ENCODE measurements at places on chromosomes 11 and 22.

- no peak for DNase-seq
Observed at GRCh38 chr11:65849771-65850216, 8.2 kb downstream of the CFL1 start.

- DNase-seq, result peak; percentile 43
Observed at GRCh38 chr11:44066732-44067141, 667 bp downstream of the ACCS start.

DNA sequence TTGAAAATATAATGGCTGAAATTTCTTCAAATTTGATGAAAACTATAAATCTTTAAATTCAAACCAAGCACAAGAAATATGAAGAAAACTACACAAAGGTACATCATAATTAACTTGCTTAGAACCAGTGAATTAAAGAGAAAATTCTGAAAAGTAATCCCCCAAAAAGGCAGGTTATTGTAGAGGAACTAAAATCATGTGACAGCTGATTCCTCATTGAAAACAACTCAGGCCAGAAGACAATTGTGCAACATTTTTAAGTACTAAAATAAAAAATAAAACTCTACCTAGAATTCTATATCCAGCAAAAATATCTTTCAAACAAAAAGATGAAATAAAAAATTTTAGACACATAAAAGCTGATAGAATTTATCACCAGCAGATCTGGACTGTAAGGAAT is 90.3 kb downstream of the SOX6 start:
- DNase-seq, result no peak

- DNase-seq, result no peak
Observed at GRCh38 chr11:108983636-108984420, 319.0 kb downstream of the DDX10 start.

- no peak for DNase-seq
Observed at GRCh38 chr11:90476442-90477007, 253.7 kb upstream of the CHORDC1 start.

DNA sequence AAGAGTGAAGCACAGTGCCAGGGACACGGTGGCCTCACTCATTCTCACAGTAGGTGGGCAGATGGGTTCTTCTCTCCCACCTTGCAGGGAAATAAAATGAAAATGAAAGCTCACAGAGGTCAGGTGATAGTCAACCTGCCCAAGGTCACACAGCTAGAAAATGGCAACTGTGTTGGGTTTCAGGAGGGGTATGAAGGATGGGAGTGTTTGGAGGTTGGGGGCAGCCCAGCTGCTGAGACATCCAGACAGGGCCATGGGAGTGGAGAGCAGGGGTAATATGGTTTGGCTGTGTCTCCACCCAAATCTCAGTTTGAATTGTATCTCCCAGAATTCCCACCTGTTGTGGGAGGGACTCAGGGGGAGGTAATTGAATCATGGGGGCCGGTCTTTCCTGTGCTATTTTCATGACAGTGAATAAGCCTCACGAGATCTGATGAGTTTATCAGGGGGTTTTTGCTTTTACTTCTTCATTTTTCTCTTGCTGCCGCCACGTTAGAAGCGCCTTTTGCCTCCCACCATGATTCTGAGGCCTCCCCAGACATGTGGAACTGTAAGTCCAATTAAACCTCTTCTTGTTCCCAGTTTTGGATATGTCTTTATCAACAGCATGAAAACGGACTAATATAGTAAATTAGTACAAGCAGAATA is 247.0 kb downstream of the TENM4 start:
- no peak for DNase-seq

- no peak for DNase-seq
Observed at GRCh38 chr11:42598341-42598740, 713.5 kb upstream of the API5 start.

DNA sequence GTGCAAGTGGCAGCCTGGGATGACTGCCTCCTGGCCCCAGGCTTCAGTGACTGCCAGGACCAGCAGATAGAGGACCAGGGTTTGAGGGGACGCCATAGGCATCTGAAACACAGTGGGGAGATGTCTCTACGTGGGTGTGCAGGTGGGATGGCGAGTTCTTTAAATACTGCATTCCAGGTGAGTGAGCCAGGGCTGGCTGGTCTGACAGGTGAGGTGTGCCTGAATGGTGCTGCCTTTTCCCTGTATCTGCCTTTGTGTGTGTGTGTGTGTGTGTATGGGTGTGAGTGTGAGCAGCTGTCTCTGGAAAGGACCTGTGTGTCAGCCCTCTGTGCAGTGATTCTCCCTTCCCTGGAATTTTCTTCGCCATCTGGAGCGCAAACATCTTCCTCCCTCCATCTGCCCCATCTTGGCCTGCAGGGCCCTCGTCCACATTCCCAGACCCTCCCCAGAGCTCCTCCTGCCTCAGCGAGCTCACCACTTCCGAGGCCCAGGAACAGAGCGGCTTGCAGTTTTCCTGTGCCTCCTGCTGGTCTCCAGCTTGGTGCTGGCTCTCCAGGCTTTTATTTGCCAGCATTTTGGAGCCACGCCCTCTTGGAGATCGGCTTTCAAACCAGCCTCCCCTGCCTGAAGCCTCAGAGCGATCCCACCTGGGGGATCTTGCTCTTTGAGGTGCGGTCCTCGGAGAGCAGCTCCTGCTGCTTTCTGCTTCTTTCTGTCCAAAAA is at the start of gene GPHA2:
GPHA2 (minus strand) TSS at position 535 of the 723 bp plus-strand sequence; CDS start at position 102, 433 bp downstream.
- no peak for DNase-seq

DNA sequence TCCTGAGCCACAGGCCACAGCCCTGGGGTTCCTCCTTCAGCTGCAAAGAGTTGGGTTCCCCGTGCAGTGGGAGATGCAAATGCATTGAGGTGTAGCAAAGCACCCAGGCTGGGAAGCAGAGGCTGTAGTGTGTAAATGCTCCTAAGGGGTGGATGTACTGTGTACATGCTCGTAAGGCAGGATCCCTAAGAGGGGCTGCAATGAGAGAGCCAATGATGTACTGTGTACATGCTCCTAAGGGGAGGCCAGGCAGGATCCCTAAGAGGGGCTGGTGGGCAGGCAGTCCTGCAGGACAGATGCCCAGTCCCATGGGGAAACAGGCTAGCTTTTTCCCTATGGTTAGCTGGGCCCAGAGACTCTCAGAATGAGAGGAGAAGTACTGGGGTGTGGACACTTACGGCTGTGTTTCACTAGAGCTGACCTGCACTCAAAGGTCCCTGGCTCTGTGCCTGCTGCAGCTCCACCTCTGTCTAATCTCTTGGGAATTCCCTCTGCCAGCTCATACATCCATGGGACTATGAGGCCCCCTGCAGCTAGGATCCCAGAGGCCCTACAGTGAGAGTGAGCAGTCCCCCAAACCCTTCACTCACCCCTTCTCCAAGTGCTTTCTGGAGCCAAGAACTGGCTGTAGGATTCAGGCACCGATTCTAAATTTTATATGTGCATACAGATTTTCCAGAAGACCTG is 261.9 kb upstream of the LUZP2 start:
- no peak for DNase-seq

- DNase-seq, result no peak
Observed at GRCh38 chr11:58047818-58048217, 17.1 kb downstream of the OR6Q1 start.

DNA sequence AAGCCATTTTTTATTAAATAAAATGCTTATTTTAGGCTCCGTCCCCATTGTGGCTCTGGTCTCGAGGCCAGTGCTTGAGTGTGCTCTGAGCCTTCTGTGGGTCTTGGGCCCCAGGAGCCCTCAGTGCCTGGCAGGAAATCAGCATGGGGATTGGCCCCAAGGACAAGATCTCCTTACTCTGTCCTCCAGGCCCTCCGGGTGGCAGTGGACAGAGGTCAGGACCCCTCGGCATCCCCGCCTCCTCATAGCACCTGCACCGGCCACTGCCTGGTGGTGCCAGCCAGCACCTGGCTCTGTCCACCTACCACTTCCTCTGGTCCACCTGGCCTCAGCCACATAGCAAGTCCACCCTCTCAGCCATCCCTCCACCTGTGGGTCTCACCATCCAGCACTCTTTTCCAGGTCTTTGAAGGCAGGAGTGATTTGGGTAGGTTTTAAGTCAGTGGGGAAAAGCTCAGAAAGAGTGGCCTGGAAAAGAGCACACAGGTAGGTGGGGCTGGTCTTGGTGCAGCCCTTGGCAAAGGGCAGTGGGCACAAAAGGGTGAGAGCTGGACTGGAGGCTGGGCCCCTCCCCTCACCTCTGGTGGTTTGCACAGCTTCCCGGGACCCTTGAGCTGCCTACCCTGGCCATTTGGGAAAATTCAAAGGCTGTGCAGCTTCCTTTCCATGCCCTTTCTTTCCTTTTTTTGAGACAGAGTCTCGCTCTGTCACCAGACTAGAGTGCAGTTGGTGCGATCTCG is 3.5 kb downstream of the CLDN5 start:
- no peak for DNase-seq

DNA sequence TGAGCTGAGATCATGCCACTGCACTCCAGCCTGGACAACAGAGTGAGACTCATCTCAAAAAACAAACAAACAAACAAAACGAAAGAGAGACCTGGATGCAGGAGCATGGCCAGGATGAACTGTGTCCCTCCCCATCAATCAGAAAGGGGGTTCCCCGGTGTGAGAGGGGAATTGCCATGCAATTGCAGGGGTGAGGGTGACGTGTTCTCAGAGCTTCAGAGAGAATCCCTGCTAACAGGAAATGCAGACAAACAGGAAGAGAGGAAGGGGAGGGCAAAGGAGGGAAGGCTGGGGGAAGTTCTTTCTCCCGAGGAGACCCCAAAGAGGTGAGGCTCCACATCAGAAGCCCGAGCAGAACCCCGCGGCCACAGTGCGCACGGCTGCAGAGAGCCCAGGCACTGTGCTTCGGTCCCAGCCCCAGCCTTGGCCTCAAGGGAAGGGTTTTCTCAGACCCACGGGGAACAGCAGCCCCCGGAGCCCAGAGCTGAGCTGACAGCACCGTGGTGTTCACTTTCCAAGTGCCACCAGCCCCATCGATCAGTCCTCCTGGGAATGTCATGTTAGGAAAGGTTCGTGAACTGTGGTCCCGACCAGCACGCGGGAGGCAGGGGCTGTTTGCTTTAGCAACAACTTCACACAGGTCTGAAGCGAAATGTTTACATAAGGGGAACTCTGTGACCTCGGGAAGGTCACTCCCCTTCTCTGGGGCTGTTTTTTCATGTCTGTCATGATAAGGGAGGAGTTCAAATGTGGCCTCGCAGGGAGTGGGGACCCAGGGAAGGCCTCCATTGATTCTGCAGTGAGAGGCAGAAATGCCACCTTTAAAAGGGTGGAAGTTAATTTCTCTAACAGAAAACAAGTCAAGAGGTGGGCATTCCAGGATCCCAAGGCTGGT is 108.0 kb upstream of the ANO1 start:
- DNase-seq, result no peak

- no peak for DNase-seq
Observed at GRCh38 chr11:6438979-6439571, 1.7 kb downstream of the HPX start.

GRCh38 chr11:46663277-46663940 is 37.0 kb downstream of the ARHGAP1 start:
- DNase-seq, result no peak

- DNase-seq, result no peak
Observed at GRCh38 chr11:78822931-78823423, 248.3 kb upstream of the NARS2 start.

- no peak for DNase-seq
Observed at GRCh38 chr22:42066937-42067336, 3.7 kb downstream of the NAGA start.

DNA sequence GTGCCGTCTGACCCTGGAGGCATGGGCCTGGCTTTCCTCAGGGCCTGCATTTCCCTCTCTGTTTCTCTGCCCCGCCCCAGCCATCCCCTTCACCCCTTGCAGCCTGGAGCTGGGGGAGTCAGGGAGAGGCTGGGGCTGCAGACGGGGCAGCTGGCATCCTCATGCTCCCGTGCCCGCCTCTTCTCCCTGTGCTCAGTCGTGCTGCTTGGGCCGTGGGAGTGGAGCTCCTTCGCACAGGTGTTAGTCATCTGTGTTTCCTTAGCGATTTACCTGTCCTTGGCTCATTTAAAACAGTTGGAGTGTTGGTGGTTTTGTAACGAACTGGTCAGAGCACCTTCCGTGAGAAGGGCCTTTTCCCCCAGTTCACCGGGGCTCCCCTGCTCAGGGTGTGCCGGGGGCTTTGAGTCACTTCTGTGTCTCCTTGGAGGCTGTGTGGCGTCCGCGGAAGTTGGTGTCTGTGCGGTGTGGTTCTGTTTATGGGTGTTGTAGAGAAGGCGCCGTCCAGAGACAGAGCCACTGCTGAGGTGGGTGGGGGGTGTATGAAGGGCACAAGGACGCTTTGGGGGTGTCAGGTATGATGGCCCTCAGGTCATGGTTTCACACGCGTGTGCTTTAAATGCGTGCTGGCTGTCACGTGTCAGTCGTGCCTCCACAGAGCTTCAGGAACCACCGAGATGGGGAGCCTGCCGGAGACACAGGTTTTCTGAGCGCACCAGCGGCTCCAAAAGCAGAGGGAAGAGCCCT is 19.5 kb downstream of the BRSK2 start:
- no peak for DNase-seq

DNA sequence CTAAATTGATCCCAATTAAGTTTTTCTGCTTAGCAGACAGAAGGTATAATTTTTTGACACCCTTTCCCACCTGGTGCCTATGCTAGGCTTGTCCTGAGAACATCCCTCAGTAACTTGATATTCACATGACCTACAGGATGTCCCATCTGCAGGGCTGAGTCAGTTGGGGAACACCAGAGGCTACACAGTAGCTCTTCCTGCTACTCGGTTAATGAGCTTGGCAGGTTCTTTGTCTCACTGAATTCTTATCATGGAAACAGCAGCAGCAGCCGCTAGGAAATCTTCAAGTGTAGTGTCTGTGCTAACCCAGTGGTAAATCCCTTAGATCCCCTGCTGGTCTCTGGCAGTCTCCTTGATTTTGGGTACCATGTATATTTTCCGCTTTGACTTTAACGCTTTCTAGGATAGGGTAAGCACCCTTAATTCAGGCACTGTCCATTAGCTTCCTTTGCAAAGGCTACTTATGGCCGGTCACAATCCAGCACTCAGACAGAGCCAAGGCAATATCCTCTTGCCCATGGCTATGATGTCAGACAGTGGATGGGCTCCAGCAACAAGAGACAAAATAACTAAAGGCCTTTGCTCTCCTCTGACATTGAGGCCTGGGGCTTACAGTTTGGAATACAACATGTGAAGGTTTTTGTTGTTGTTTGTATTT is 8.5 kb downstream of the MRPL16 start:
- no peak for DNase-seq

- no peak for DNase-seq
Observed at GRCh38 chr11:88553204-88553603, 215.7 kb upstream of the CTSC start.

GRCh38 chr11:122681735-122682134 is 26.2 kb downstream of the UBASH3B start:
- DNase-seq, result no peak

GRCh38 chr11:7591987-7592386 is 78.2 kb downstream of the PPFIBP2 start:
- no peak for DNase-seq

DNA sequence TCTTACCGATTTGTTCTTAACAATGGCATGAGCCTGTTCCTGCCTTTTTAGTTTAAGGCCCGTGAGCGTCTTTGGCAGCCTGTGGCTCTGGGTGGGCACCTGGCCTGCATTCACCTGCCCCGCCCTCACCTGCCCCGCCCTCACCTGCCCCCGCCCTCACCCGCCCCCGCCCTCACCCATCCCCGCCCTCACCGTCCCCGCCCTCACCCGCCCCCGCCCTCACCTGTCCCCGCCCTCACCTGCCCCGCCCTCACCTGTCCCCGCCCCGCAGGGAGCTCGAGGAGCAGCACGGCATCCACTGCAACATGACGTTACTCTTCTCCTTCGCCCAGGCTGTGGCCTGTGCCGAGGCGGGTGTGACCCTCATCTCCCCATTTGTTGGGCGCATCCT is 14.2 kb downstream of the GATD1 start:
- no peak for DNase-seq
